ENCODE measurements at places on chromosomes 7 and 10. TPM values are rescaled to one million over a fixed set of nuclear protein-coding genes. Genes with fewer than 3 reads are reported as not detected.

GRCh38 chr10:116715341-116715740, 27.0 kb downstream of the HSPA12A start:
- no peak for DNase-seq

DNA sequence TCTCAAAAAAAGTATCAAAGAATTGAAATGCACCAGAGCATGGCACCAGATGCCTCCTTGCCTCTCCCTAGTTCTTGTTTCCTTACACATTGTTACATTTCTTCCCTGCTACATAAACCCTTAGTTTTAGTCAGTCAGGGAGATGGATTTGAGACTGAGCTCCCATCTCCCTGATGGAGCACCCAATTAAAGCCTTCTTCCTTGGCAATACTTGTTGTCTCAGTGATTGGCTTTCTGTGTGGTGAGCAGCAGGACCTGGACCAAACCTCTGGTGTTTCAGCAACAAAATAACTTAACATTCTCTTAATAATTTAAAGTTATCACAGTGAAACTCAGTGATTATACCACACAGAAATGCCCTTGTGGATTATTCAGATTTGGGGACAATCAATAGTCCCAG, 26.9 kb downstream of the PPP1R3C start:
- no peak for DNase-seq

DNA sequence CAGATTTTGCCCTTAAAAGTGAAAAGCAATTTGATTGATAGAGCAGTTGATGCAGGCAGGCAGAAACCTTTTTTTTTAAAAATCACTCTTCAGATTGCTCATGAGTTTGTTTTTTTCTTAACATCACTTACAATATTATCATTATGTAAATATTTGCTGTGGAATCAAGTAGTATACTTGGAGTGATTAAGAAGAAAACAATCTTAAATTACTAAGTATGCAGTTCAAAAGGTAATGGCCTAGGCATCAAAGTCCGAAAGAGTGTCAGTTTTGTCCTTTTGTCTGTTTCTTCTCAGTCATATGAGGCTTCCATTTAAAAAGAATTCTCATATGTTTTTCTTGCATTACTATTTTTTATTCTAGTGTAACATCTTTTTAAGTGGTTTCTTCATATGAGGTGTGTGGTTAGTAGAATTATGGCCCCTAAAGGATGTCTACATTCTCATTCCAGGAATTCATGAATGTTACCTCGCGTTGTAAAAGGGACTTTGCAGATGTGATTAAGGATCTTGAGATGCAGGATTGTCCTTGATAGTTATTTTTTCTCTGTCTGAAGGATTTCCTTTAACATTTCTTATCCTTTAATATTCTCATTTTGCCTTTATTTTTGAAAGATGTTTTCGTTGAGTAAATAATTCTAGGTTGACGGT, 44.0 kb downstream of the BICC1 start:
- DNase-seq: no peak

MTURN gene
- polyA plus RNA-seq: 55.6 TPM

DNA sequence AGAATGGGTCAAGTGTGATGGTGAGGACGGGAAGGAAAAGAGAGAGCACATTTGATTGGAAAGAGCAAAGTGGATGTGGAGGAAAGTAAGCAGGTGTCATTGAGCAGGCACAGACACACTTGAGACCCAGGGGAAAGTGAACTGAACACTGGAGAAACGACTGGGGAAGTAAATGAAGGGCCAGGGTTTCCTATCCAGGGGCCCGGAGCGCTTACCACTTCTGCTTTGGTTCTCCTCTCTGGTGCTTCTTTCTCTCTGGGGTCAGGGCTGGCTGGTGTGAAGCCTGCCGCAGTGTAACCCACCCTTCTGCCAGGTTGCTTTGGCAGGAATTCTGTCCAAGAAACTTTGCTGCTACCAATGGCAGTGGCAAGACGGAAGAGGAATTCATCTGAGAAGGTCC, 219.3 kb downstream of the SKAP2 start:
- no peak for DNase-seq

DNA sequence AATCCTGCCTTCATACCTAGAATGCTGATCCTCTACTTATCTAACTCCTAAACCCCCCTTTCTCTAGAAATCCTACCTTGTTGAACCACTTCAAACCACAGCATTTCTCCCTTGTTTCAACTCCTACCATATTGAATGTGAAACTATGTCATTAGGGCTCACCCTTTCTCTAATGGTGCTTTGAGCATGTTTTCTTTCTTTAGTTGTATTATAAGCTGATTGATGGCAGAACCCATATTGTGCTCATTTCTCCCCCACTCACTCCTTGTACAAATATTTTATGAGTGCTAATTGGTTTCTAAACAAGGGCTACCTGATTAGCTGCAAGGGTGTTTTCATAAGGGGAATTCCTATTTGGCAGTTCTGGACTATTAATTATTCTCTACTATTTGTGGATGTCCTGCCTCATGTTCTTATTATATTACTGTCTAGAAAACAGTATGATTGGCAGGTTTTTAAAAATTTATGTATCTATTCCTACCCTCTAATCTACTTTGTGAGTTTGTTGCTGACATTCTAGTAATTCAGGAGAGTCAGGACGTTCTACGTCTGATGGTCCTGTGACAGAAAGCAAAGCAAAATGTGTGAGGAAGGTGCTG, 765.8 kb downstream of the KCNMA1 start:
- no peak for DNase-seq

- no peak for DNase-seq
Measured at GRCh38 chr7:73811760-73812168, 19.0 kb upstream of the CLDN4 start.

CFAP46 gene
- polyA plus RNA-seq: not detected

DNA sequence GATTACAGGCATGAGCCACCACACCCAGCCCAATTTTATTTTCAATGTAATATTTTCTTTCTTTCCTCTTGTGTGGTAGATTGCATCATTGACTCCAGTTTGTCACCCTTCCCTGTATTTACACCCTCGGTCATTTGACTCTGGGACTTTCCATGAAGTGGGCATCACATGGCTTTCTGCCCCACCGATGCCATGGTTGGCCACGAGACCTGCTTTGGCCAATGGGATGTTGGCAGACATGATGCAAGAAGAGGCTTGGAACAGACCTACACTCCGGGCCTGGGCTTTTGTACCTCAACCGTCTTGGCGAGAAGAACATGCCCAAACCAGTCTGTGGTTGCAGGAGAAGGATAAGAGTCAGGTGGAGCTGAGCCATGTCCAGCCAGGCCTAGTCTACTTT, 38.8 kb upstream of the CACUL1 start:
- no peak for DNase-seq

PCBD1 gene
- polyA plus RNA-seq: 95.0 TPM

- no peak for DNase-seq
Measured at GRCh38 chr7:48154792-48155413, 16.4 kb upstream of the ABCA13 start.

- no peak for DNase-seq
Measured at GRCh38 chr7:109898-110556, 82.3 kb upstream of the FAM20C start.
